ENCODE measurements at places on chromosomes 12 and 14.

DNA sequence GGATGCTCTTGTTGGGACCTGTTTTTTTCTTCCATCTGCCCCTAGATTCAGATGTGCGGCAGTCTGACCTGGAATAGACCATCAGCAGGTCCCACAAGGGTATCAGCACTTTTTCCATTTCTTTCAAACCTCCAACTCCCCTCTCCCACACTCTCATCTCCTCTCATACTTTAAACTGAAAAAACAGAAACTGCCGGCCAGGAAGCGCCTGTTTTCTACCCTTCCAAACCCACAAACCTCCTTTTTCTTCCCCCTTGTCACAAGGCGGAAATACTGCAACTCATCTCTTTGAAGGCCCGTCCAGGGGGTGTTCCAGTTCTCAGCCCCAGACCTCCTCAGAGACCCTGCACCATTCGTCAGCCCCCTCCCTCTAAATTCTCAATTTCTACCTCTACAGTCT lies 62.5 kb upstream of the FKBP4 start:
- DNase-seq = no peak

DNA sequence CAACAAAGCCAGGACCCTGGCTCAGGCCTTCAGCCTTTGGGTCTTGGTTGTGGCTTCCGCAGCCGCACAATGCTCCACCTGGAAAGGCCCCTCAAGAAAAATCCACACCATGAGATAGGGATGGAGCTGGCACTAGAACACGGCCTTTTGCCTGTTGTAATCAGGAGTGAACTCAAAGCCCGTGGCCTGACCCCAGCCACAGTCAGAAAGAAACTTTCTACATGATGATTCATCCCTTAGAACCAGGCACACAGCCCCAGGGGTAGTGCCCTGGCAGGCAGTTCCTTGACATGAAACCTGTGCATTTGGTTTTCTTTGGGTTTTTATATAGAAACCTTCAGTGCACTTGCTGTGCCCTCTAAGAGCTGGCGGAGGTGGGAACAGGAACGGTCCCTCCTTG lies 5.1 kb downstream of the CLMN start:
- DNase-seq = no peak

DNA sequence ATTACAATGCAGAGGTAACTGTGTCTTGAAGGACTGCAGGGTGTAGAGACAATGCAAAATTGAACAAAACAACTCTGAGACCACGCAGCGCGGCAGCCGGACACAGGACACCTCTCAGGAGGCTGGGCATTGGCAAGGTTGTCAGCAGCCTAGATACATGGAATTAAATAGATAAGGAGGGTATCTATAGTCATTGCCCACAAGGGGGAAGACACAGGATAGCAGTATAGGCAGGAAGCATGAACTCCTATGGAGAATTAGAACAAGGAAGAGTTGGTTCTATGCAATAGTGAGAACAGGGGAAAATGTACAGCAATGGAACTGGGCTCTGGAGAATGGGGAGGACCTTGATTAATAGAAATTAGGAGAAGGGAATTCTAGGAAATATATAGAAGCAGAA lies 164.1 kb downstream of the C12orf42 start:
- no peak for DNase-seq

DNA sequence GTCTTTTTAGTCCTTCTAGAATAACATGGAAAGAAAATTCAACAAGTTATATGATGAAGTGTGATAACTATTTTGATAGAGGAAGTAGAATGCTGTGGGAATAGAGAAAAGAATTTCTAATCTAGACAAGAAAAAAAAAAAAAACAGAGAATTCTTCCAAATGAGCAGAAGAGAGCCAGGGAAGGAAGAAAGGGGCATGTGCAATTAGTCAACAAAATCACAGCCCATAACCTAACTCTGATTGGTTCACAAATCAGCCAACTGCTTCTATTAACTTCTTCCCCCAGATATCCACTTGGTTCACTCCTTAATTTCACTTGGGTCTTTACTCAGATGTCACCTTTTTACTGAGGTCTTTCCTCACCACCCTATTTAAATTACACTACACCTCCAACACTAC lies 69.5 kb downstream of the BTG1 start:
- no peak for DNase-seq

DNA sequence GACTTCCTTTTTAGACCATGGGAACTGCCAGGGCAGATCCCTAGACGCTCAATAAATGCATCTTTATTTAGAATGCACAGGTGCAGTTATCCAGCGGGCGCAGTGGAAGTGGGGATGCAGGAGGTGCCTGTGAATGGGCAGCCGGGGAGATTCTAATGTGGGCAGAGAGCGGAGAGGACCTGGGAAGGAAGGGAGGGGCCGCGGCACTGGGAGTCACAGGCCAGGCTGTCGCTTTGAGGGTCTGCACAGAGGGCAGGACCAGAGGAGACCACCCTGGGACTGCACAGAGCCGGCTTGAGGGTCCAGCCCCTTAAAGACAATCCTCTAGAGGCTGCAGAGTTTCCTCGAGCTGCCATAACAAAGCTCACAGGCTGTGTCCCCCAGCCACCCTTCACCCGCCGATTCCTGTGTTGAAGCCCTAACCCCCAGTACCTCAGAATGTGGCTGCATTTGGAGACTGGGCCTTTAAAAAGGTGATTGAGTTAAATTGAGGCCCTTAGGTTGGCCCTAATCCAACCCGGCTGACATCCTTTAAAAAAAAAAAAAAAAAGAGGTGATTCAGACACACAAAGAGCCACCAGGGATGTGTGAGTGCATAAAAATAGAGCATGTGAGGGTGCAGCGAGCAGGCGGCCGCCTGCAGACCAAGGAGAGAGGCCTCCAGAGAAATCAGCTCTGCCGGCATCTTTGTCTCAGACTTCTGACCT lies 44.4 kb upstream of the PPP2R5C start:
- DNase-seq = no peak

DNA sequence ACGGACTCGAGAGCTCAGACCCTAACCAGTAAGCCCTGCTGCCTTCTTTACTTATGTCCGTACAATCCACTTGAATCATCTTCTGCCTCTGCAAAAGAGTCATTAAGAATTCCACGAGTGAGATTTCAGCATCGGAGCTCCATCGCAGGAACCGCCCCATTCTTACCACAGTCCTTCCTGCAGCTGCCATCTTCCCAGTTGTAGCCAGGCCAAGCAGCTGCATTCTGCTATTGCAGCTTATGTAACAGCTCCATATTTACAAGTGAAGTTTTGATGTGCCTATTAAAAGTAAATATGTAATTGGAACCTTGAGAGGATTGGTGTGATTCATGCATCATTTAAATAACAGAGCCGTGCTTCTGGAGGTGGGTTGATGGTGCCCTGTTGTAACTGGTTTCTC lies 157.4 kb downstream of the KICS2 start:
- DNase-seq = no peak

- DNase-seq = no peak
Observed at GRCh38 chr12:132211816-132212215, 67.6 kb downstream of the NOC4L start.

GRCh38 chr12:50042693-50043092 lies 14.7 kb upstream of the ASIC1 start:
- no peak for DNase-seq
